ENCODE measurements at places on chromosomes 4 and X.

GRCh38 chr4:2763511-2763967 is 7.4 kb upstream of the TNIP2 start:
- DNase-seq: no peak

DNA sequence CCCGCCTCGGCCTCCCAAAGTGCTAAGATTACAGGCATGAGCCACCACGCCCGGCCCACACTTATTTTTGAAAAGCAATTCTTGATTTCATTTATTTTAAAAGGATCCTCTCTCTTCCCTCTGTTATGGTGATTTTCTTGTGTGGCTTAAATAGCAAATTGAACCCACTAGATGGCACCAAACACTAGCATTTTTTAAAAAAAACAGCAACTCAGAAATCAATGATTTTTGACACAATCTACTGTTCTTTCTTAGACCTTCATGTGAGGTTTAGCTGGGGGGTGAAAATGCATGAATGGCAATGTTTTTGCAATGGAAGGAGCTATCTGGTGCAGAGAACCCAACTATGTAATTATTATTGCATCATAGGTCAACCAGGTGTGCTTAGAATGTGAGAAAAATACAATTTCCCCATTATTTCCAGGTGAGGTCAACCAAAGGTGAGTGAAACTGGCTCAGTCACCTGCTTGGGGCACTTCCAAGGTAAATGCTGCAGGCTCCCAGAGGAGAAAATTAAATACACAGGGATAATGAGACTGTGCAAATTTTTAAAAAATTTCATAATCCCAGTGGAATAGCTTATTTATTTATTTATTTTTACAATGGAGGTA is 226.7 kb upstream of the PRKX start:
- no peak for DNase-seq

DNA sequence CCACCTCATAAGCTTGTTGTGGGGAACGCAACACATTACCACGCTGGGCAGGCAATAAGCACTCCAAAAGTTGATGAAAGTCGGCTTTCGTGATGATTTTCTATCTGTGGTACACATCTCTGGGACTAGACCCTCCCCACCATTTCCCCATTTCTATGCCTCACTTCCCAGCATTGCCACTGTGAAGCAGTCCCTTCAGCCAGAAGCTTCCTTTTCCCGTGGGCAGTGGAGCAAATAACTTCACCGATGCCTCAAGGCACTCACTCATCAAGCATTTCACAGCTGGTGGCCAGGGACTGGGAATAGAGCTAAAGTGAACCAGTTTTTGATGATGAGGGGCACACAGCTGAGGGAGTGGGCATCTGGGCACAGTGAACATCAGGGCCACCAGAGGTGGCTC is 18.9 kb downstream of the C4orf50 start:
- DNase-seq: no peak

DNA sequence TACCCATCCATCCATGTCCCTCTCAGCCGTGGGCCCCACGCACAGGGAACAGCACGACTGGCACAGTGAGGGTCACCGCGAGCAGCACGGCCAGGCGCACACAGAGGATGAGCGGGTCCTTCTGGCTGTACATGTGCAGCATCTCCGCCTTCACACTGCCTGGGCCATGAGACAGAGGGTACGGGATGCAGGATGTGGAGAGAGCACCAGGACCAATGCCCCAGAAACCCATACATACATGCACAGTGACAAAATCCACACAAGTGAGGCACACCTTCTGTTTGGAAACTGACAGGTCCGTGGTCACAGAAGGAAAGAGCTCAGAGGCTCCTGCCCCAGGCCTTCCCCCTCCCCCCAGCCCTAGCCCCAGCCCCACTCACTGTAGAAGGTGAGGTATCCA is 9.5 kb downstream of the SLC38A5 start:
- no peak for DNase-seq

- no peak for DNase-seq
Observed at GRCh38 chr4:139817657-139818452, 152.2 kb downstream of the MGST2 start.

DNA sequence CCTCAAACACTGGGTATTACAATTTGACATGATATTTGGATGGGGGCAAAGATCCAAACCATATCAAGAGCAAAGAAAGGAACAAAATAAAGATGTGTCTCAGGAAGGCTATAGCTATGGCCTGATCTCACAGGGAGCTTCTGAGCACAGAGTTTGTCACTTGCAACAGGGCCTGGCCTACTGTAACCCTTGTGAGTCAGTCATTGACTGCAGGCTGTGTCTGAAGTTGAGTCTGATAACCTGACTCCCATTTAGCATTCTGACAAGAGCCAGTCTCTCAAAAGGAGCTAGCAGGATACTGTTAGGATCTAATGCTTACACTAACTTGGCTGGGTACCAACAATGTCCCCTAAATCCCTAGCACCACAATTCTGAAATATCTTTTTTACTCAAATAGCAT is 612.5 kb upstream of the TECRL start:
- no peak for DNase-seq

All from GM12892 (cell line).